Activated T-helper 1 cell treated with Interleukin-2 at 50 U/mL for 16 hours (primary cell): ENCODE measurements at places on chromosomes 6 and 20.

GRCh38 chr6:157450931-157451742, 70.1 kb downstream of the ZDHHC14 start:
- DNase-seq, result no peak

DNA sequence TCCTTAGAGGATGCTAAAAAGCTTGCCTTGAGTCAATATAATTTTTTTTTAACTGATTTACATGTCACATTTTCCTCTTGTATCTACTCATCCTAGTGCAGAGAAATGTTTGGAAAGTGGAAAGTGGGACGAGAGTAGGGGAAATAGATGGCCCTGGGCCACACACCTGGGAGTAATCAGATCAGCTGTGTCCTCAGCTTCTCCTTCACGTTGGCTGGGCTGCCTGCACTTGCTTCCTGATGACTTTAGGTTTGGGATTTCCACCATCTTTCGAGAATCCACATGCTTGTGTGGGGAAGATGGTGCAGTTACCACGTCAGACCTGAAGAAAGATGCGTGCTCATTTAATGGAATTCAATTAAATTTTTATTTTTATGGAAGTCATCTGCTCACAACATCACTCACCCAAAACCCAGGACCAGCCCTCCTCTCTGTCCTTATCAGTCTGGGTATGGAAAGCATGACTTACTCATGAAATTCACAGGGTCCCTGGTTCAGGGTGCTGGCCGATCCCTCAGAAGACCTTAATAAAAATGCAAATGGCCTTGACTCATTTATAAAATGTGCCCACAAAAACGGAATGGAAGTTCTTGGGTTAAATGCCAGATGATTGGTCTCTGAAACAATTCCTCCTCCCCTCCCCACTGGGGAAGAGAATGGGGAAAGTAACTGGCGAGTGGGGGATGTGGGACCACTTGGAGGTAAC, 74.5 kb upstream of the TIAM2 start:
- DNase-seq, result no peak

DNA sequence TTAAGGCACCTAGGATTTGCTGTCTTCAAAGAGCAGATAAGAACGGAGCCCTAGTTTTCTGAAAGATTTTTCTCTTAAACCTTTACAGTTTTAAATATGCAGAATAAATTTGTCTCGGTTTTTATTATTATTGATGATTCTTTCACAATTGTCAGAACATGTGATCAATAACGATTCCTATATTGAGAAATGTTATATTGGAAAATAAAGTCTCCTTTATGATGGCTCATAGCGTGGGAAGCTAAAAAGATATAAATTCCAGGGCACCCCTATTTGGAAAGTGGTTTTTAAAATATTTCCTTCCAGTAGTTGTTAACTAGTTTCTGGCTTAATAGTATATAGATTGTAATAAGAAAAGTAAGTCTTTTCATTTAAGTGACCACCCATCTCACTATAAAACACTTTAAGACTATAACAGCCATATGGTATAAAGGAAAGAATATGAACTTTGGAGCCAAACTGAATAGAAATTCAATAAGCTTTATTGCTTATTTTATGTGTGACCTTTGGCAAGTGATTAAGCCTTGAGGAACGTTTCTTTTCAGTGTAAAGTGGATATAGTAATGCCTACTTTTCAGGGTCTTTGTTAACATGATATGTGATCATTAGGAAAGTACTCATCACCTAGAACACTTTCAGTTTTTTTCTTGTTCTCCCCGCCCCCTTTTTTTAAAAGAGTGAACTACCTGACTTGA, 369.6 kb downstream of the LAMA2 start:
- no peak for DNase-seq

DNA sequence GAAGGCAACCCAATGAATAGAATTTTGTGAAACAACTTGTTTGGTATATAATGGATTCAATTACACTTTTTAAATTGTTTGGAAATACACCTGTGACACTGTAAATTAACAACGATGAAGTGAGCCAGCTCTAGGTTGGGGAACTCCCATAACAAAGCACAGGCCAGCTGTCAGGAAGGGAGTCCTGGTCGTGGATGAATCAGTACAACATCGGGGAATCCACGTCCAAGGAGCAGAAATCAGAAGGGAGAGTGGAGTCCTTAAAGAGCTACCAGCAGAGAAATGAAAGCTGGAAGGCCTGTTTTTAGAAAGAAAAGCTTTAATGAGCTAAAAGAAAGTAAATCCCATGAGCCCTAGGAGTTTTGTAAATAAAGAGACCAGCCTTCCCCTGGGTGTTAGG, 223.1 kb upstream of the SLC35B3 start:
- DNase-seq, result no peak

GRCh38 chr6:24313251-24314141, 44.4 kb downstream of the DCDC2 start:
- no peak for DNase-seq

GRCh38 chr6:16770701-16771569, 9.7 kb upstream of the ATXN1 start:
- peak; percentile 59 for DNase-seq

DNA sequence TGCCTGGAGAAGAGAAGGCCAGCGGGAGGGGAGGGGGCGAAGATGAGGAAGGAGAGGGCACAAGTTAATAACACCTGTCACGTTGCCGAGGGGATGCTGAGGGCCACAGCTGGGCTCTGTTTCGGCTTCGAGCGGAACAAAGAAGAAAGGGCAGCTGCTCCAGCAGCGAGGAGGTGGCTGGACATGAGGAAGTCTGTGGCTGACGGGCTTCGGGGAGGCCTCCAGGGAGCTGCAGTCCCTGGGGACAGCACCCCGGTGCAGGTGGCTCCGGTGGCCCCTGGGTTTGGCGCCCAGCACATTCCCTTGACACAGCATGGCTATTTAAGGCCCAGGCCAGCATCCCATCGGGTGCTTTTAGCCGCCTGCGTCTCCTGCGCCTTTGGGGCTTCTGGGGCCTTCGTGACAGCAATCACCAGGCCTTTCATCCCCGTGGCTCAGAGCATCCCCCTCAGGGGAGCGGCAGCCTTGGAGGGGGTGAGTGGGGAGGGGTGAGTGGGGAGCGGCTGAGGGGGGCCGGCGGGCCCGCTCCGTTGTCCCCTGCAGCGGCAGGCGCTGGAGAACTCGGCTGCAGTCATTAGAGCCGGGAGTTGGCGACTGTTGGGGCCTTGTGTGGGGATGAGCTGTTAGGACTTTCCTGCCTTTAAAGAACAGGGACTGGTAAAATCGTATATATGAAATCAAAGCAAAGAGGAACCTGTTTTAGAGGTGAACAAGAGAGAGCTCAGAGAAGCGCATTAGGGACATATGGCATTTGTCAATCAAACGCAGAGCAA, 99.0 kb downstream of the TMEM242 start:
- no peak for DNase-seq

GRCh38 chr6:27893836-27894807, 18.1 kb downstream of the OR2B2 start:
- DNase-seq, result peak; percentile 49

DNA sequence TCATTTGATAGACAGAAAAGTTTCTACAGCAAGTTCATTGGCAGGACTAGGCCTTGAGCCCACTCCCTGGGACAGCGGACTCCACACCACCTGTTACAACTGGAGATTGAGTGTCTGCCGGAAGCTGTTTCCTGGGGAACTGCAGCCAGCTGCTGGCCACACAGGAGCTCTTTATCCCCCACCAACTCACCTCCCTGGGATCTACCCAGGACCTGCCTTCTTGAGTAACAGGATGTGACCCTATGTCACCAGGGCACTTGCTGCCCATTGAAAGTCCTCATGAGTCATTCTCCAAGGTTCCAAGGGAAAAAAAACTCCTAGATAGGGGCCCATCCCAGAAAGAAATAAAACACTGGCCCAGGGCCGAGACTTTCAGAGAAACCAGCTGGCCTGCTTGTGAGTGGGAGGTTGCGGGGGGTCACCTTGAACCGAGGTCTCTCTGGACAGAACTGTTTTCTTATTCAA, 37.4 kb upstream of the SLC9A8 start:
- DNase-seq, result no peak

DNA sequence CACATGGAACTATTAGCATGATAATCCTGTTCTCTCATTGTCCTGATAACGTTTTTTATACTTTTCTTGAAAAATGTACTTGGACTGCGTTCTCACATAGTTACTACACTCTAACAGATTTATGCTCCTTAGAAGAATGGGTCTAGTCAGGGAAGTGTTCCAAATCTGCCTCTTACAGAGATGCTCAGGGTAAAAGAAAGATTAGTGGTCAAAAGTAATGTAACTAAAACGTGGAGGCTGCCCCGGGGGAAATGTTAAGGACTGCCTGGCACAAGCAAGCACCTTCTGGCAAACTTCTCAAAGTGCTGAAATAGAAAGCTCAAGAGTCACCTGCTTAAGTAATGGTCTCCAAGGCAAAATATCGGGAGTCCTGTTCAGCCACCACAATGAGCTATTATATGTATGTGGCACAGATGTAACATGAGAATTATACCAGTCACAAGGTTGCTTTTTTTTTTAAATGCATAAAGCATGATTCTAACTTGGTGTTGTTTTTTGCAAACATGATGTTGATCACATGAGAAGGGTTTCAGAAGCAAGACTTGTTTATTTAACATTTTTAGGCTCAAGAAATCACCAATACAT, 244.5 kb upstream of the JARID2 start:
- DNase-seq, result no peak

DNA sequence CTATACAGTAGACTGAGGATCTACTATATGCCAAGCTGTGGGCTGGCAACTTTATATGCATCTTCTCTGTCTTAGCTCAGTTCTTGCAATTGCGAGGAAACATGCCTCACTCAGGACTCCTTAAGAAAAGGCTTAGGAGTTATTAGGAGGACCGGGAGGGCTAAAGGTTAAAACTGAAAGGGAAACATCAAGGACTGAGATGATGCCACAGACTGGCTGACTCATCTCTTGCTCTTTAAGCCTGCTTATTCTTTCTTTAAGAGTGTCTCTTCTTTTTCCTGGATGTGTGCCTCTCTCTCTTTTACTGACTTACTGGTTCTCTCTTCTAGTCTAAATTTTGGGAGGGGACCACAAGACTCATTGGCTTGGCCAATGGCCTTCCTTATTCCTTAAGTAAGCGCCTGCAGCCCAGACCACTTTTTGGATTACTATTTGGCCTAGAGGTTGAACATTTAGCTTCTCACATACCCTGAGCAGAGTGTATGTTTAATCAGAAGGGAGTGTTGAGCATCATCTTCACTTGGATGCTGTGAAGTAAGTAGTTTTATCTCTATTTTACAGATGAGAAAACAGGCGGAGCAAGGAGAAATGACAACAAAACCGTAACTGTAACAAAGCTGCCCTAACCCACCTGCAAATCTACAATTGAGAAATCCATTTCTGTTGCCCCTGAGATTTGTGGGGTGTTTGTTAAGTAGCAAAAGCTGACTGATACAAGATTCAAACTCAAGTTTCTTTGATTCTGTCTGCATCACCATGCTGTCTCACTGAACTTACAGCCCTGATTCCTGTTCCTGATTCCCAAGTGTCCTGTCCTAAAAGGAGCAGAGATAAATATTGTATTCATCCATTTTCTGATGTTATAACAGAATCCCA, 7.2 kb upstream of the SDC4 start:
- DNase-seq, result no peak

DNA sequence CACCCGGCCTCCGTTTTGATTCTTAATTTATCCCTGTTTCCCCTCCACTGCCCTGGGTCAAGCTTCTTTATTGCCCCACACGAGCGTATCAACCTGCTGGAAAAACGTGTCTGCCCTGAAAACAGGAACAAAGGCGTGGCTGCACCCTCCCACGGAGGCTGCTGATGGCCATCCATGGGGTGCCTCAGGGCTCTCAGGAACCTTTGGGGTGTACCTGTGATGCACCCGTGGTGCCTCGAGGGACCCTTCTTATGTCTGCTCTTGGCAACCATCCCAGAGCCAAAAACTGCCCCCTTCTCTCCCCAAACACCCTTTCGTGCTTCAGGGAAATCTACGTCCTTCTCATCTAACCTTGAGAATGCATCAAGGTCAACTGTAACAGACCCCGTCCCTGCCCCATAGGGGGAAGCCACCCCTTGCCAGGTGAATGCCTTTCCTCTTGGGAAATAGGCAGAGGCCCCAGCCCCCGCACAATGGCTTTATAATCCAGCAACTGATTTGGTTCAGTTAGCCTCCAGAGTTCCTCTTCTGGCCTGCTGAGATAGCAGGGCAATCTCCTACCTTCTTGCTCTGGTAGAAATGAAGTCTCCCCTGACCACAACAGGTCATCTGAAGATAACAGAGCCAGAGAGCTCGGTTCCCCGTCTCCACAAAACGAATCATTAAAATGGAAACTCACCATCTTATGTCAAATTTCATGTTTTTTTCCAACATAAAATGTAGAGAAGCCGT, 29.4 kb downstream of the PSMG4 start:
- no peak for DNase-seq

- DNase-seq, result no peak
Measured at GRCh38 chr6:166554316-166554715, 32.2 kb downstream of the RAMACL start.

- DNase-seq, result no peak
Measured at GRCh38 chr20:34042262-34042661, 48.6 kb downstream of the RALY start.

DNA sequence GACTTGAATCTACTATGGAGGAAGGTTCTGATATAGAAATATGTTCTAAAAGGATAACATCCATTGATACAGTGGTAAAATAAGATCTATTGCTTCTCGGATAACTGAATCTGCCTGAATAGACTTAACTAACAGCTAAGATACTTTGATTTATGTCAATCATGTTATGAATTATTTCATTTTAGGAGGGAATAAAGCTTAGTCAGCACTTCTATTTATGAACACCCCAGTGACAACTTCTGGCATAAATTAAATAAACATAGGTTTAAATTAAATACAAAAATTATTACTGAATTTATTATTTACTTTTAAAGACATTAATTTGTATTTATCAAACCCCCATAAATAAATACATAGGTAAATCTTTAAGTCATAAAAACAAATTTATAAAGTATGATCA, 69.3 kb downstream of the IMPG1 start:
- no peak for DNase-seq

DNA sequence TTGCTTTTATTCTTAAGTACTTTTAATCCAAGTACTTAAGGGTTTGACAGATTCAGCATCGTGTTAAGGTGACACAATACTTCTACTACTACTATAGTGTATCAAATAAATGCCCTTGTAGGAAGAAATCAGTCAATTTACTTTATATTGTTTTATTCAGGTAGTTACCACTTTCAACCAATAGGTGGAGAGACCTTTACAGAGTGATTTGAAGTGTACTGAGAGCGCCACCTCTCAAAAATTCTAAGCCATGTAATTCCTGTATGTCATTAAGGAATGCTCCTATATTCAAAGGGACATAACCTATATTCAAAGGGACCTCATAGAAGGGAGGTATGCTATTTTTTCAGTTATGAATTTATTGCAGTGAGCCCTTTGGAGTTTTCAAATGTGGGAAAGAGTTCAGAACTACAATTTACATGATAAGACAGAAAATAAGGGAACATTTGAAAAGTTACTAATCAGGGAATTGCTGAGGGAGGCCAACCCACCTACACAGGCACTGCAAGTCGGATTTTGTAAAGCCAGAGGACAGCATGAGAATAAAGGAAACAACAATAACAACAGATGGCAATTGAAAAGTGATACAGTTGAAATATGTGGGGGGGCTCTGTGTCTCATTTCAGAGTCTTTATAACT, 955.6 kb downstream of the TBC1D32 start:
- no peak for DNase-seq
